Natural killer cell (primary cell): ENCODE measurements at places on chromosomes 16 and 17. TPM values are rescaled to one million over a fixed set of nuclear protein-coding genes. Genes with fewer than 3 reads are reported as not detected.
A peak's percentile ranks its signal among the peaks of the same experiment; 100 is the strongest.

Gene CRHR1
- not detected for total RNA-seq

Gene MSRB1
- total RNA-seq, result 10.8 TPM

Gene ZPBP2
- total RNA-seq, result not detected

DNA sequence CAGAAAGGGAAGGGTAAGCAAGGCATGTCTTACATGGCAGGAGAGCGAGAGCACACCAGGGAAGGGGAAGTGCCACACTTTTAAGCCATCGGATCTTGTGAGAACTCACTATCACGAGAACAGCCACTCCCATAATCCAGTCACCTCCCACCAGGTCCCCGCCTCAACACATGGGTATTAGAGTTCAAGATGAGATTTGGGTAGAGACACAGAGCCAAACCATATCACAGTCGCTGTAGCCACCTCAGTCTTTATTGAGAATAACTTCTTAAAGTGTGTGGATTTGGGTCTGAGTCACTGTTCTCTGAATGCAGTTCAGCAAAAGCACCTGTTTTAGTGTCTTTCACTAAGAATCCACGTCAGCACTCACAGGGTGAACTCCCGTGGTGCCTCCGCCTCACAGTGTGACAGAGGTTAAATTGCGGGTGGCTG, 195.2 kb upstream of the CHMP6 start:
- peaks cover 7% of the 10 kb centered on the region for H3K36me3 ChIP-seq
- H3K4me3 ChIP-seq, result no peak overlapping the region
- no peak for DNase-seq
- no peak overlapping the region for H3K27ac ChIP-seq

- H3K4me1 ChIP-seq, result no peaks in the 10 kb centered on the region
- H3K4me3 ChIP-seq, result no peak overlapping the region
- H3K36me3 ChIP-seq, result no peaks in the 10 kb centered on the region
- no peak for DNase-seq
- H3K27me3 ChIP-seq, result no peaks in the 10 kb centered on the region
Observed at GRCh38 chr17:65388911-65389310, 172.5 kb downstream of the AXIN2 start.

- H3K36me3 ChIP-seq, result no peaks in the 10 kb centered on the region
- DNase-seq, result no peak
- peaks cover 45% of the 10 kb centered on the region for H3K4me1 ChIP-seq
- H3K27ac ChIP-seq, result no peak overlapping the region
- no peaks in the 10 kb centered on the region for H3K27me3 ChIP-seq
Observed at GRCh38 chr16:1474082-1474795, 589 bp downstream of the CLCN7 start.

- H3K4me1 ChIP-seq, result no peaks in the 10 kb centered on the region
- no peak overlapping the region for H3K27ac ChIP-seq
- no peaks in the 10 kb centered on the region for H3K27me3 ChIP-seq
- H3K36me3 ChIP-seq, result no peaks in the 10 kb centered on the region
- H3K4me3 ChIP-seq, result no peak overlapping the region
- DNase-seq, result no peak
Observed at GRCh38 chr17:13337864-13338371, 263.8 kb downstream of the HS3ST3A1 start.

- no peaks in the 10 kb centered on the region for H3K27me3 ChIP-seq
- H3K4me3 ChIP-seq, result peak overlapping the region; percentile 61
- peak overlapping the region; percentile 72 for H3K27ac ChIP-seq
- DNase-seq, result no peak
- H3K36me3 ChIP-seq, result no peaks in the 10 kb centered on the region
- H3K4me1 ChIP-seq, result peaks cover 17% of the 10 kb centered on the region
Observed at GRCh38 chr16:29962344-29962994, 590 bp downstream of the TMEM219 start.

- no peaks in the 10 kb centered on the region for H3K27me3 ChIP-seq
- H3K36me3 ChIP-seq, result no peaks in the 10 kb centered on the region
- no peak for DNase-seq
- peaks cover 14% of the 10 kb centered on the region for H3K4me1 ChIP-seq
Observed at GRCh38 chr17:45334231-45334630, 17.4 kb upstream of the MAP3K14 start.

- H3K4me3 ChIP-seq, result no peak overlapping the region
- DNase-seq, result no peak
- H3K4me1 ChIP-seq, result peaks cover 15% of the 10 kb centered on the region
- no peak overlapping the region for H3K27ac ChIP-seq
- peaks cover 25% of the 10 kb centered on the region for H3K36me3 ChIP-seq
Observed at GRCh38 chr16:4852221-4852872, 5.1 kb downstream of the UBN1 start.

GRCh38 chr16:49530427-49530970, 156.9 kb downstream of the C16orf78 start:
- DNase-seq, result no peak
- H3K4me3 ChIP-seq, result no peak overlapping the region
- H3K27me3 ChIP-seq, result no peaks in the 10 kb centered on the region
- H3K27ac ChIP-seq, result no peak overlapping the region

DNA sequence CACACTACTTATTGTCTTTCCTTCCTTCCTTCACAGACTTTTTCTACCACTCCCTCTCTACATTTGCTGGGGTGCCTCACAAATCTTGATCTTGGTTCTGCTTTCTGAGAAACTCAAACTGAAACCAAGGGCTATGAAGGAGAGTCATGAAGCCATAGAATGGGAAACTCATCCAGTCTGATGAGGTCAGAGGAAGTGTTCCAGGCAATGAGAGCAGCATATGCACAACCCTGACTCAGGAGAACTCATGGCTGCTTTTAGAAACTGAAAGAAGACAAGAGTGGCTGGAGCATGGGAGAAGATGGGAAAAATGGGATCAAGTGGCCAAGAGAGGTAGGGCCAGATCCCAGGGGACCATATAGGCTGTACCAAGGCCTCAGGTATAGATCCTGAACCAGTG, 130.0 kb upstream of the TOX3 start:
- no peaks in the 10 kb centered on the region for H3K4me1 ChIP-seq
- H3K27me3 ChIP-seq, result no peaks in the 10 kb centered on the region
- no peaks in the 10 kb centered on the region for H3K36me3 ChIP-seq
- no peak overlapping the region for H3K4me3 ChIP-seq

GRCh38 chr17:17811381-17812210, 25.2 kb downstream of the SREBF1 start:
- H3K4me3 ChIP-seq, result no peak overlapping the region
- no peaks in the 10 kb centered on the region for H3K27me3 ChIP-seq
- H3K27ac ChIP-seq, result no peak overlapping the region
- peaks cover 11% of the 10 kb centered on the region for H3K36me3 ChIP-seq
- peaks cover 19% of the 10 kb centered on the region for H3K4me1 ChIP-seq
